ENCODE measurements at places on chromosomes 7 and 10.

- no peak for DNase-seq
Measured at GRCh38 chr7:75531359-75531821, 39.3 kb downstream of the SPDYE5 start.

GRCh38 chr7:93025389-93025788 lies 92.4 kb downstream of the SAMD9 start:
- DNase-seq = no peak

GRCh38 chr7:7014827-7015595 lies 167.3 kb upstream of the C1GALT1 start:
- DNase-seq = no peak

- DNase-seq = peak; percentile 26
Measured at GRCh38 chr10:75245354-75246250, 9.8 kb upstream of the COMTD1 start.

GRCh38 chr7:113799896-113800295 lies 118.9 kb downstream of the PPP1R3A start:
- no peak for DNase-seq

GRCh38 chr7:24318326-24318725 lies 34.3 kb downstream of the NPY start:
- no peak for DNase-seq

DNA sequence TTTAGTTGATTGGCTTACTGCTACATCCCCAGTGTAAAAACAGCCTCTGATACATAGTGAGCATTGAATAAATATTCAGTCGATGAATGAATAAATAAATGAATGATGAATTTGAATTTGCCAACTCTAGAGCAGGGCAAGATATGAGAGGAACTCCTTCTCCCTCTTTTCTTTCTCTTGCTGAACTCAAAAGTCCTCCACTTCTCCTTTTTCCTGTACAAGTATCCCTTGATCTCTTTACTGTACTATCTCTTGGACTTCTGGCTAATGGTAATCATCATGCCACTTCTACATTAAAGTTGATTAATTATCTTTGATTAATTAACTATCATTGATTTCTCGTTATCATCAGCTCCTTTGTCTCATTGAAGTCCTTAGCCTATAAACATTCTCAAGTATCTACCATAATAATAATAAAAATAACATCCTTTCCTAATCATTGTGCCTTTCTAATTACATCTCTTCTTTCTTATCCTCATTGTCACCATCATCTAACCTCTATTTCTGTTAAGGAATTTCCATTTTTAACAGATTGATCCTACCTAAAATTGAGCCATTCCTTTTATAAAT lies 10.6 kb downstream of the CPED1 start:
- DNase-seq = no peak

GRCh38 chr7:147524726-147525250 lies 1065.8 kb upstream of the C7orf33 start:
- no peak for DNase-seq

DNA sequence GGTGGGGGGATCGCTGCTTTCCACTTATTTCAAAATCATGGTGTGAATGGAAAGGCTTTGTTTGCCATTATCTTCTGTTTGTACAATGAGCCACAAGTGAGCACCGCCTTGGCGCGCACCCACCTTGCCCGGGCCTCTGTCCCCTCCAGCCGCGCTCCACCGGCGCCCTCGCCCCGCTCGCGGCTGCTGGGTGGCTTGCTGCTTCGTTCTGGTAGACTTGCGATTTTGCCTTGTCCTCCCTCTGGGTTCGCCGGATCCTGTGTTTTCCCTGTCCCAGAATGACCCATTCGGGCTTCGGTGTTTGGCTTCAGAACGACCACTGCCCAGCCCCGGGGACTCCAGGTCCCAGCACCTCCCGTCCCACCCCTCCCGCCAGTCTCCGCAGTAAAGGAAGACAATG lies 273.0 kb upstream of the BMPER start:
- no peak for DNase-seq

GRCh38 chr7:81688622-81689411 lies 81.0 kb downstream of the HGF start:
- no peak for DNase-seq

DNA sequence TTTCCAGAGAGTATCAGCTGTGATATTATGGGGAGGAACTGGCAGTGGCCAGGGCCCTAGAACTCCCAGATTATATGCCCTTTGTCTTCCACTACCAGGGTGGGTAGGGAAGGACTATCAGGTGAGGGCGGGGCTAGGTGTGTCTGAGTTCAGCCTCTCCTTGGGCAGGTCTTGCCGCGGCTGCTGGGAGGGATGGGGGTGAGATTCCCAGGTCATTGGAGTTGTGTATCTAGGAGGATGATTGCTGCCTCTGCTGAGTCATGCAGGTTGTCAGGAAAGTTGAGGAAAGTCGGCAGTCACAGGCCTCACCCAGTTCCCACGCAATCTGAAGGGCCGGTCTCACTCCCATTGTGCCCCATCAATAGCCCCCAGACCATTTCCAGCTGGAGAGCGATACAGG lies 185.2 kb downstream of the DKK1 start:
- DNase-seq = no peak

GRCh38 chr10:93716766-93717165 lies 14.4 kb upstream of the FRA10AC1 start:
- DNase-seq = no peak

DNA sequence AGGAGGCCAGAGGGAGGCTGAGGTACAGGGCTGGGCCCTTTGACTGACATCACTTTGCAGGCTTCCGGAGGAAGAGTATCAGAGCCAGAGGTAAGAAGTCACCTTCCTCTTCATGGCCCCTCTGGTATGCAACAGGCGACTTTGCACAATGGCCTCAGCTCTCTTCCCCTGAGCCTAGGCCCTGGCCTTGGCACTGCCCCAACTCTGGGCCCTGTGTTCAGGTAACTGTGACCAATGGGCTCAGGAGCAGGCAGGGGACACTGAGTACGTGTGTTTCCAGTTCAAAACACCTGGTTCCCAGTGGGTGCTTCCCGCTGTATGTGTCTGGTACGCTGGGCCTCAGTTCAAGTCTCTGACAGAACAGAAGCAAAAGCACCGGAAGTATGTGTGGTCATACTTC lies 12.1 kb upstream of the PAX2 start:
- no peak for DNase-seq

- DNase-seq = no peak
Measured at GRCh38 chr7:157228864-157229422, 90.2 kb downstream of the UBE3C start.

GRCh38 chr7:12370249-12370648 lies 33.4 kb downstream of the VWDE start:
- DNase-seq = no peak

GRCh38 chr7:87001214-87001613 lies 58.2 kb downstream of the ELAPOR2 start:
- DNase-seq = no peak

GRCh38 chr7:134750083-134751062 lies 29.1 kb upstream of the CALD1 start:
- DNase-seq = no peak

- no peak for DNase-seq
Measured at GRCh38 chr7:66933469-66933868, 12.4 kb downstream of the TMEM248 start.

- DNase-seq = no peak
Measured at GRCh38 chr7:112580717-112581435, 100.1 kb downstream of the LSMEM1 start.

GRCh38 chr10:118047157-118047719 lies 497 bp upstream of the RAB11FIP2 start:
- no peak for DNase-seq

DNA sequence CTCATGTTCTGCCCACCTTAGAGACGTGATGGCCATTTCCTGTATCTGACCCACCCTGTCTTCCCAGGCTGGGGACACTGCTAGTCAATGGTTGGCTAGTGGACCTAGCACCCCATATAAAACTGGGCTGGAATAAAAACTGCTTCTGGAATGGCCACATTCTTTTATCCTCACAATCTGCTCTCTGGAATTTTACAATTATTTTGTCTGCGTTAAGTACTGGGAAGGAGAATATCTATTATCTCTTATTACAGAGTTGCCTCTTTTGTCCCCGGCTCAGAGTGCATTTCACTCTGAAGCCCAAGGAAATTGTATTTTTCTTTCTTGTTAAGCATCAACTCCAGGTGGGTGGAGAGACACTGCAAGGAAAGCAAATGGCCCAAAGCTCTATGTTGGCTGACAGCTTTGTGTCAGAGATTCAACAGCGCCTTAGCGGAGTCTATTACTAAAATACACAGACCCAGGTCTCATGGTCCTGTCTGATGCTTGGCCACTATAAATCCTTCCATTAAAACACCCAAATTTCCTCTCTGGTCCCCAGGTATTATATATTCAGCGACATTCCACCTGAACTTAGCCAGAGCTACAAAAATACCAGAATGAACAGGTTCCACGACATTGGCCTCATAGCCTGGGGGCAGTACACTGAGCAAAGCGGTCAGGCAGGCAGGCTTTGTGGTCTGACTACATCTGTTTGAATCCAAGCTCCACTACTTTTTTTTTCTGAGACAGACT lies 121.7 kb downstream of the PRPF18 start:
- DNase-seq = no peak

DNA sequence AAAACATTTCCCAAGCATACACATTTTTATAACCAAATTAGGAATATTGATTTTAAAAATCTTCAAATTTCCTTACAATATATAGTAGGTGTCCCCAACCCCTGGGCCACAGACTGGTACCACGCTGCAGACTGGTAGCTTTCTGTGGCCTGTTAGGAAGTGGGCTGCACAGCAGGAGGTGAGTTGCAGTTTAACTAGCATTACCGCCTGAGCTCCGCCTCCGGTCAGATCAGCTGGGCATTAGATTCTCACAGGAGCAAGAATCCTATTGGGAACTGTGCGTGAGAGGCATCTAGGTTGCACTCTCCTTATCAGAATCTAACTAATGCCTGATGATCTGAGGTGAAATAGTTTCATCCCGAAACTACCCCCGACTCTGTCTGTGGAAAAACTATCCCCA lies 62.1 kb downstream of the ZWINT start:
- no peak for DNase-seq

GRCh38 chr10:3902054-3902808 lies 117.2 kb upstream of the KLF6 start:
- no peak for DNase-seq

DNA sequence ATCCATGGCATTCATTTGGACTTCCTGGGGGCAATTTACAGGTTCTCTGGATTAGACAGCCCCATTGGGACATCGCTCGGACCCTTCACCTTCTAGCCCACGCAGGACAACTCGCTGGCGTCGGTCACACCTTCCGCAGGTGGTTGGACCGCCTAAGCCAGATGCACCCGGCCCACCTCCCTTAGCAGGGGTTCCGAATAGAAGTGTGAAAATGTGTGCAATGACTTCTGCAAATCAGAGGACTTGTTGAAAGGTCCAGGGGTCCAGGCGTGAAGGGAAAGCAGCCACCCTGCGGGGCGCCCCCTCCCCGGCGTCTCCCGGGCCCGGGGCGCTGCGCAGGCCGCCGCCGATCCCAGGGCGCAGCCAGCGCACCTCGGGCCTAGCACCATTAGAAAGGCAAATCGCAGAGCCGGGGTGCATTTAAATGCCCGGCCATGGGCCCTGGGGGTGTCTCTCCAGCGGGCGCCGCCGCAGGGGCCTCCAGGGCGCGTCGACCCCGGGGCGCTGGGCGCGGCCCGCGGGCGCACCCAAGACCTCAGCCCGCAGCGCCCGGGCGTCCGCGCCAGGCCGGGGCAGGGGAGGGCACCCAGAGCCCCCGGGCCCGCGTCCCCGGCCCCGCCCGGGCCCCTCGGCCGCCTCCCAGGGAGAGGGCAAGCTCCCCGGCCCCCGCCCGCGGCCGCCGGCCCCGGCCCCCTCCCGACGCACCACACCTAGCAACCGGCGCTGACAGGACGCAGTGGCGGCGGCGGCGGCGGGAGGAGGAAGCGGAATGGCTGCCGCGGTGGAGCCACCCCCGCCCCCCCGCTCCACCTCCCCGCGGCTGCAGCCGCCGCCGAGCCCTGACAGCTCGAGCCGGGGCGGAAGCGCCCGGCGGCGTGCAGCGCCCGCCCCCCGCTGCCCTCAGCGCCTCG lies 1.2 kb downstream of the JAZF1 start:
- peak; percentile 43 for DNase-seq

GRCh38 chr10:105514106-105514505 lies 873.0 kb downstream of the SORCS3 start:
- DNase-seq = no peak

- DNase-seq = no peak
Measured at GRCh38 chr7:19016140-19016539, 101.3 kb downstream of the TWIST1 start.

DNA sequence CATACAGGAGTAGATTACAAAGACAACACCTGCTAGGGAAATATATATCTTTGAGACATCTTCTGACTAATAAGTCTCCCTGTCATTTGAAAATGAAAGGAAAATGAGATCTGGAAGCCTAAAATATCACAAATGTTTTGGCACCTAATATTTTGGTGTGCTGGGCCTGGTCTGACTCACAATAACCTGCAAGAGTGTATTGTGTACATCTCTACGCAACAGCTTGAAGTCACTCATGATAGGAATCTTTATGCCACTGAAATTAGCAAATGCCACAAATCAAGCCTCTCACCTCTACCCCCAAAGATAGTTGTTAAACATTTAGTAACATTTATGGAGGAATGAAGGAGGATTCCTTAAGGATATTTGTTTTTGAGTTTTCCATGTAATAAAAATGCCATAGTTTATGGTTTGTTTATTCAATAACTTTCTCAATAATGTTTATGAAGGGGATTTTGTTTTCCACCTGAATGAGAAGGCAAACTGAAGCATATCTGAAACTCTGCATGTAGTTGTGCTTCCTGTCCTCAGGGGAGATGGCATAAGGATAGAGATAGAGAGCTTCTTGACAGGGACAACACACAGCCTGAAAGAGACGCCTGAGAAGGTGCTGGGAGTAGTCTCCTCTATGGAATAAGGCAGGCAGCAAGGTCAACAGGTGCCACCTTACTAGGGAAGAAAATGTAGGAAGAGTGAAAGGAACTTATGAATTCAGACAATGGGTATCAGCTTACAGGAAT lies 197.4 kb downstream of the AHR start:
- no peak for DNase-seq

DNA sequence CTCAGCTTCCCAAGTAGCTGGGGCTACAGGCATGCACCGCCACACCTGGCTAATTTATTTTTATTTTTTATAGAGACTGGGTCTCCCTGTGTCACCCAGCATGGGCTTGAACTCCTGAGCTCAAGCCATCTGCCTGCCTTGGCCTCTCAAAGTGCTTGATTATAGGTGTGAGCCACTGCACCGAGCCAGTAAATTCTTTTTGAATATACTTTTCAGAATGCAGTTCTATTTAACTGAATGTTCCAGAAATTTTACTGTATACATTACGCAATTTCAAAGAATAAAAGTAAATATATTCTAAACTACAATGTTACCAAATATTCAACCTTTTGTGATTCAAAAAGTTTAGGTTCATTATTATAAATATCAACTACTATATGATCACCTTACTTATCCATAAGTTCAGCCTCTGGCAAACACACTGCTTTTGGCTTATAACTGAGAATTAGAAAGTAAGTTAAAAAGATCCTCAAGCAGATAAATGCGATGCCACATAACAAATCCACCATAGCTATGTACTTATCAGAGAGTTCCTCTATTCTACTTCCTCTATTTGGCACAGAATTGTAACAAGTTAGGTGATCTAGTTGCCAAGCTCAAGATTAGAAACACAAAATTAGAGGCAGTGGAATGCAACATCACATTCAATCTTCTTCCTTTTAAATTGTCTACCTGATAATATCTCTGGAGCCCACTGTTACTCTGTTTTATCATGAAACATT lies 118.2 kb downstream of the ANK3 start:
- no peak for DNase-seq

GRCh38 chr7:151038951-151039849 lies 9.1 kb upstream of the ASIC3 start:
- no peak for DNase-seq
